ENCODE measurements at places on chromosomes 1 and 21.

- DNase-seq = no peak
Measured at GRCh38 chr1:156283521-156283920, 604 bp upstream of the TMEM79 start.

GRCh38 chr1:42735056-42735455 lies 5.0 kb downstream of the CLDN19 start:
- no peak for DNase-seq

- DNase-seq = no peak
Measured at GRCh38 chr21:32717851-32718316, 9.9 kb downstream of the SYNJ1 start.

DNA sequence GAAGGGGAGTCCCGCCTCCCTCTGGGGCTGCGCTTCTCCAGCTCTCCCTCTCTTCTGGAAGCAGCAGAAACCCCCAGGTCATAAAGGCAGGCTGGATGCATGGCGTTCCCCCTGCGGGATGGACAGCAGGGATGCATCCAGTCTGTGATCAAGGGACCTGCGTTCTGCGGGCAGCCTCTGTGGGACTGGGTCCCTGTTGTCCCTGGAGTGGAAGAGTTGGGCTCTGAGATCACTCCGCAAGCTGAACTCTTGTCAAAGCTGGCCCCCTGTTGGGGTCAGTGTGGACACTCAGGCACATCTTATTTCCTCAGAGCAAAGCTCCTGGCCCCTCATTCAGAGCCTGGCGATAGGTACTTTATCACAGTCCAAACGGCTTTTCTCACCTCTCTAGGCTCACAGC lies 341.2 kb downstream of the PTPRU start:
- DNase-seq = no peak

- DNase-seq = no peak
Measured at GRCh38 chr1:211639475-211640300, 35.7 kb downstream of the NEK2 start.
